ENCODE measurements at places on chromosomes 5 and 9.
A peak's percentile ranks its signal among the peaks of the same experiment; 100 is the strongest.

DNA sequence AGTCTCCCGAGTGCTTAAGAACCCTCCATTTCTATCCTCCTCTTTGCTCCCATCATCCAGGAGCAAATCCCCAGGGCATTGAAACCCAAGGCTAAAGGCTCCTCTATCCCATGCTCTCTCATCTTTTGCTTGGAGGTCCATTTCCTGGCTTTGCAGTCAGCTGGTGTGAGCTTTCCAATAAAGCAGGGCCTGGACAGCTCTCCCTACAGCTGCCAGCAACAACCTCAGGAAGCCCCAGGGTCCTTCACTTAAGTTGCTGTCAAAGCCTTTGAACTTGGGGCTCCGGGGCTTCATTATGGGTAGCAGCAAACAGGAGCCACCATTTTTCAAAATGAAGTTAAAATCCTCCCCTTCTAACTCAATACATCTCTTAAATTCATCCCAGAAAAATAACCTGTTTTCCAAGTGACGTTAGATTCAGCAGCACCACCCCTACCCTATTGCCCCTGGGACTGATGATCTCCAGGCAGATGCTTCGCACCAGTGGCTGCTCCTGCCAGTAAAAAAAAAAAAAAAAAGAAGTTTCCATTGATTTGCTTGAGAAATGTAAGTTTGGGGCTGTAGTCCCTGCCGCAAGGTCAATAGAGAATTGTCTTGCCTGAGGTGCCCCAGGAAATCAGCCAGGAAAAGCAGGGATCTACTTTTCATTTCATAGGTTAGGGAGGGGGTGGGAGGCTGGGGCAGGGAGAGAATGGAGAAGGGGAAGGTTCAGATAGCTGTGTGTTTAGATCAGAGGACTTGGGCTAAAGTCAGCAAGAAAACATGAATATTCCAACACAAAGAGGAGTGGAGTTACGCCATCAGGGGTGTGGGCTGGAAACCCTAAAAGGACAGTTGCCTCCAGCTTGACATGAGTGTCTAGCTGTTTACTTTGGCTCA lies 83.8 kb upstream of the IL6ST start:
- DNase-seq = no peak

- DNase-seq = no peak
Observed at GRCh38 chr5:36664766-36665165, 58.4 kb downstream of the SLC1A3 start.

DNA sequence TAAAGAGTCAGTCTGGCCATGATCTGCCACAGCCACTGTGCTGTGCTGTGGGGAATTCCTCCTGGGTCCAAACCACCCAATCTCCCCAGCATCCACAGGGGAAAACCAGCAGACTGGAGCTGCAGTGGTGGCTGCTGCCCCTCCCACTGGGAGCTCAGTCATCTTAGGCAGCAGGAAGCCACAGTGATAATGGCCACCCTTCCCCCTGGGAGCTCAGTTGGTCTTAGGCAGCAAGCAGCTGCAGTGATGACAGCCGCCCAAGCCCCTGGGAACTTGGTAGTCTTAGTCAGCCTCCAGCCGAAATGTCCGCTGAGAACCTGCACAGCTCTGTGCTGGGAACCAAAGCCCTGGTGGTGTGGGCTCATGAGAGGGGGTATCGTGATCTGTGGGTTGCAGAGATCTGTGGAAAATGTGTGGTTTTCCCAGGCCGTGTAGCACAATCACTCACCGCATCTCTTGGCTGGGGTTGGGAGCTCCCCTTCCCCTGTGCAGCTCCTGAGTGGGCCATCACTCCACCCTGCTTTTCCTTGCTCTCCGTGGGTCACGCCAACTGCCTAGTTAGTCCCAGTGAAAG lies 38.4 kb upstream of the SMIM15 start:
- DNase-seq = no peak

DNA sequence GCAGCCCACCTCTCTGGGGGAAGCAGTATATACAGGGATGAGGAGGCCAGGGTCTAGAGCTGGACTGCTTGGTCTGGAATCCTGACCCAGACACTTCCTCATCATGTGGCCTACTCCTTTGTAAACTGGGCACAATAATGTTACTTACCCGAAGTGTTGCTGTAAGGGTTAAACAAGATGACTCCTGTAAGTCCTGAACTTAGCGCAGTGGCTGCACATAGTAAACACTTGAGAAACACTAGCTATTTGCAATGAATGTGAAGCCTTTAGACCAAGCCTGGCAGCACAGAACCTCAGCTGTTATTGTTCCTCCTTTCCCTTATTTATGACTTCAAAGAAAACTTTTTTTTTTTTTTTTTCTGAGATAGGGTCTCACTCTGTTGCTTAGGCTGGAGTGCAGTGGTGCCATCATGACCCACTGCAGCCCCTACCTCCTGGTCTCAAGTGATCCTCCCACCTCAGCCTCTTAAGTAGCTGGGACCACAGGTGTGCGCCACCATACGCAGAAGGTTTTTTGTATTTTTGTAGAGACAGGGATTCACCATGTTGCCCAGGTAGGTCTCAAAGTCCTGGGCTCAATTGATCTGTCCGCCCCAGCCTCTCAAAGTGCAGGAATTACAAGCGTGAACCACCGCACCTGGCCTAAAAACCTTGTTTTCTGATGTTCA lies 96.2 kb upstream of the IL6ST start:
- no peak for DNase-seq

DNA sequence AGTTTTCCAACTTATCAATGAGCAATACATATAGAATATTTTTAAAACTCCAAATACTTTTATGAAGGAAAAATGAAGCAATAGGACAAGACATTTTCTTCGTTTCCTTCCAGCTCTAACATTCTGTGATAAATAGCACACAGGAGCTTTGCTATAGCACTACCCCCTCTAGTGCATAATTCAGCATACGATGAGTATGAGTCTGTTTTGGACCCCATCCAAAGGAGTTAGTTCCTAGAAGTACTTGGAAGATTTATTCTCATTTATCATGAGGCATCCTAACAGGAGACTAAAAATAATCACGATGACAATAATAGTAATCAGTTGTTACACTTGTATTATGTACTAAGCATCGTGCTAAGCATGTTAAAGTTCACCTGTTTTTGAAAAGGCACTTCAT lies 1061.3 kb upstream of the DMAC1 start:
- DNase-seq = no peak

DNA sequence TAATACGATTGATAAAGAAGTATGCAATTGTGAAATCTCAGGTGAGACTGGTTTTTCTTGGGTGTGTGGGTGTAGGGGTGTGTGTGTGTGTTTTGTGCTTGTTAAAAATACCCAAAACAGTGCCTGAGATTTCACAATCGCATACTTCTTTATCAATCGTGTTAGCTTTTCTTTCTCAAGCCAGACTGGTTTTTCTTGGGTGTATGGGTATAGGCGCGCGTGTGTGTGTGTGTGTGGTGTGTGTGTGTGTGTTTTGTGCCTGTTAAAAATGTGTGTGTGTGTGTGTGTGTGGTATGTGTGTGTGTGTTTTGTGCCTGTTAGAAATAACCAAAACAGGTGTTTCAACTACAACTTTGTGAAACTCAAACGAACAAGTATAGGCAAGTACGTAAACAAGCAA lies 53.7 kb downstream of the CERT1 start:
- DNase-seq = no peak

- no peak for DNase-seq
Observed at GRCh38 chr5:16018970-16019369, 160.6 kb downstream of the MARCHF11 start.

- DNase-seq = no peak
Observed at GRCh38 chr5:143812085-143812705, at the start of gene HMHB1. TSS of gene HMHB1 (plus strand) at chr5:143812161.

- DNase-seq = no peak
Observed at GRCh38 chr9:123378956-123379660, 23.1 kb downstream of the CRB2 start.

DNA sequence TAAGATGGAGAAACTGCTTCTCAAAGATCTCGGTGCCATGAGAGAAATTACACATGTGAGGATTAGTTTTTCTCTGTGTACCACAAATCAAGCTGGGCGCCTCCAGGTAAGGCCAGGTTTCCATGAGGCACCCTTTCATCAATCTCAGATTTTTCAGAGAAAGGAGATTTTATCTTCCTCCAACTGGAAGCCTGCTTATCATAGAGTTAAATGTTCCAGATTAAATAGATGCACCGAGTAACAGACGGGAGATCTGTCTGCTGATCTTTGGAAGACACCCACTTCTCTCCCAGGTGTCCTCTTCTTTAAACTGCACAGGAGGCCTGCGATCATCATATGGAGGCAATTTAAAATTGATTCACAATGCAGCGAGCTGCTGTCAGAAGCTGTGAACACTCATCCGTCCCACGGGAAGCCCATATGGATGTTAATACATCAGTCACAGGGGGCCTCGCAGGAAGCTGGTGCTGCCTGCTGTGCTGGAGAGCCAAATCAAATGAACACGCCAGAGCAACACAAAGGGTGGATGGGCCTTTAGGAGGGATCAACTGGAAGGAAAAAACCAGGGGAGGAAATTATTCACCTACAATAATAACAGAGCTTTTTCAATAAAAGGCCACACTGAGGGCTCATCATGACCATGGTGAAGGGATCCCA lies 93.3 kb downstream of the TLE1 start:
- no peak for DNase-seq

- no peak for DNase-seq
Observed at GRCh38 chr5:111996574-111996973, 239.6 kb upstream of the NREP start.

- no peak for DNase-seq
Observed at GRCh38 chr5:58925627-58926540, 343.0 kb downstream of the RAB3C start.

DNA sequence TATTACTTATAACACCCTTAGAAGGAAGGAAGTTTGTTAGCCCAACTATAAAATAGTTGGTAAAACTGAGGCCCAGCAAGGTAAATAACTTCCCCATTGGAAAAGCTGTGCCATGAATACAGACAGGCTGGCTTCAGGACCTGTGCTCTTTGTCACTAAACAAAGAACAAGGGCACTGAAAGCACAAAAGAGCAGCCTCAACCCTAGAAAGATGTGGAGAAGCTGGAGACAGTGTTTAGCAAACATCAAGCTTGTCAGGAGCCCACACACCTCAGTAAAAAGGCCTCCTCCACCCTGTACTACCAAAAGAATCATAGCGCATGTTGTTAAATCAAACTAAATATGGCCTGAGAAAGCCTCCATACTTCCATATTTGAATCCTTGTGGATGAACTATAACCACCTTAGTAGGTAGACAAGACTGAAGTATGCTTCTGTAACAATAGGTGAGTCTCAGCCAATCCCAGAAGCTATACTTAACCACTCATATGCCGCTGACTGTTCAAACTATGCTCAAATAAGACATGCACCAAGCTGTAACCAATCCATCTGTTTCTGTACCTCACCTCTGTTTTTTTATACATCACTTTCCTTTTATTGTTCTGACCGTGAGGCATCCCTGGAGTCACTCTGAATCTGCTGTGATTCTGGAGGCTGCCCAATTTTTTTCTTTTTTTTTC lies 18.4 kb upstream of the SCGB3A2 start:
- no peak for DNase-seq

DNA sequence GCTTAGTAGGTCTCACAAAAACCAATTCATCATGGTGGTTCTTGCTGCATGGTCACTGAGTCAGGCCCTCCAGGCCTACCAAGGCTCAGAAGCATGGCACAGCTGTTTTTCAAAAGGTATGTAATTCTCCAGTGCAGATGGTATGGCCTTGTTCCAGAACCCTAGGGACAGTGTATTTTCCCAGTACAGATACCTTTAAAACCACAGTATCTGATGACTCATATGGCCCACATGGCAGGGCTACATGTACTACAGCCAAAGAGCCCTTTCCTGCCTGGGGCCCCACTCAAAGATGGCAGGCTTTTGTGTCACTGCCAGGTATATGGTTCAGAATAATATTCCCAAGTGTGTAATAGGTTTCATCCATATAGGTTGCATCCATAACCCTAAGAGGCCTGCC lies 16.5 kb downstream of the CSF2 start:
- no peak for DNase-seq

GRCh38 chr9:33227008-33227398 lies 13.0 kb upstream of the SPINK4 start:
- DNase-seq = peak; percentile 11

- no peak for DNase-seq
Observed at GRCh38 chr9:98913044-98913443, 30.7 kb upstream of the COL15A1 start.

GRCh38 chr9:136673975-136674785 lies 11.5 kb downstream of the EGFL7 start:
- no peak for DNase-seq

DNA sequence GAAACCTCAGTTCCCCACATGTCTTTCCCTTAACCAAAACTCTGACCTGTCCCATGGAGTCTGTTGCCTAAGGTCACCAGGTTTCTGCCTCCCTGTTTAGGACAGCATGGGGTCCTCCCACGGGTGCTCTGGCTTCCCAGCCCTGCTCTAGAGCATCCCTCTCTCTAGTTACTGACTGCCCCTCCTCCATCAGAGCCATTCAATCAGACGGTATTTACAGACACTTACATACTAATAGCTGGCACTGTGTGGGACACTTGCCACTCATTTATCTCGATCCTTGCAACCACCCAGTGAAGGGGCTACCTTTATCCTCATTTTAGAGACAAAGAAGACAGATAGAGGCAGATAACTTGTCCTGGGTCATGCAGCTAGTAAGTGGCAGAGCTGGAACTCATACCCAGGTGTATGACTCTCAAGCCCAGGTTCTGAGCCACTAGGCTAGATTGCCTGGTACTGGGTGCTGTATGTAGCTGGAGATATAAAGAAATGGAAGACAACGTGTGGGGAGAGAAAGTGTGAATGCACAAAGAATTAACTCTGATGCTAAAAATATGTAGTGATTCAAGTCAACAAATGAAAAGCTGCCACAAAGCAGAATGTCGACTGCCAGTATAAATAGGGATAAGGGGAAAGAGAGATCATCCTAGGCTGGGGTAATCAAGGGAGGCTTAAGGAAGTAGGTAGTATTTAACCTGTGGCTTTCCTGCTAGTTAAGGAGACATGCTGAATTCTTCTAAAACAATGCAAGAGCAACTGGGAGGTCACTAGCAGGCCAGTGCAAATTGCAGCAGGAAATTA lies 52.5 kb upstream of the PDE8B start:
- no peak for DNase-seq

- no peak for DNase-seq
Observed at GRCh38 chr5:173941758-173942401, 47.1 kb upstream of the C5orf47 start.

DNA sequence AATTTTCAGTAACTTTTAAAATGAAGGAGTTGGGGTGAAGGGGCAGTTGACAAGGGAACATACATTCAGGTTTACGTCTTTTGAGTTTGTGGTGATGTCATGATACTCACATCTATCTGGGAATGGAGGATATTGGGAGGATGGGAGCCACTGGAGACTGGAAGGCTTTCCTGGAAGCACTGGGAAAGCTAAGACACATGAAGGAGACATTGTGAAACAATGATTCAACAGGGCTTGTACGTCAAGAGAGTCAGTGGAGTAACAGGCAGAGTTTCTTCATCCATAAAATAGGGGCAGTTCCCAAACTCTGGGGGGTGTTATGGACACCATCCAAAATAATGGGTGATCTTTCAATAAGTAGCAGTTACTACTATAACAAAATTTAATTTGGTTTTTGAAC lies 572.8 kb downstream of the CCDC171 start:
- no peak for DNase-seq

- no peak for DNase-seq
Observed at GRCh38 chr9:98479967-98480847, 224.8 kb upstream of the TBC1D2 start.

- DNase-seq = peak; percentile 49
Observed at GRCh38 chr9:126411225-126411947, 84.8 kb downstream of the MVB12B start.

All from CD4-positive, alpha-beta T cell treated with Interleukin-21 for 1 hour (primary cell).